ENCODE measurements at places on chromosomes 1 and 21.

GRCh38 chr1:6495540-6496364 lies 4.3 kb upstream of the PLEKHG5 start:
- DNase-seq: no peak

DNA sequence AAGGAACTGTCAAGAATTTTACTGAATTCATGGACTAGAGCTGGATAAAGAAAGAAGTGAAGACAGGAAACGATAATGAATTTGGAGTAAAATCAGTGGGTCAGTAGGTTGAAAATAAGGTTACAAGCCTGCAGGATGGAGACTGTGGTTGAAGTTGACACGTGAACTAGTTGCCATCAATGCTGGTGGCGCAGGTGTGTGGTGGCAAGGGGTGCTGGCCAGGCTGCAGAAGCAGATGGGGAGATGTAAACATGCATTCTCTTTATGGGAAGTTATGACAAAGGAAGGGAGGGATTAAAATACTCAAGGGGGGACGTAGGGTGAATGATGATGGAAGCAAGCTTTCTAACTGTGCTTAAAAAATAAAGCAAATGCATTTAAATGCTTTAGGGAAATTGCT lies 263.1 kb downstream of the KCNJ6 start:
- DNase-seq: no peak

- no peak for DNase-seq
These were observed 1156.6 kb downstream of the PLA2G4A start for GRCh38 chr1:187985145-187985896.

DNA sequence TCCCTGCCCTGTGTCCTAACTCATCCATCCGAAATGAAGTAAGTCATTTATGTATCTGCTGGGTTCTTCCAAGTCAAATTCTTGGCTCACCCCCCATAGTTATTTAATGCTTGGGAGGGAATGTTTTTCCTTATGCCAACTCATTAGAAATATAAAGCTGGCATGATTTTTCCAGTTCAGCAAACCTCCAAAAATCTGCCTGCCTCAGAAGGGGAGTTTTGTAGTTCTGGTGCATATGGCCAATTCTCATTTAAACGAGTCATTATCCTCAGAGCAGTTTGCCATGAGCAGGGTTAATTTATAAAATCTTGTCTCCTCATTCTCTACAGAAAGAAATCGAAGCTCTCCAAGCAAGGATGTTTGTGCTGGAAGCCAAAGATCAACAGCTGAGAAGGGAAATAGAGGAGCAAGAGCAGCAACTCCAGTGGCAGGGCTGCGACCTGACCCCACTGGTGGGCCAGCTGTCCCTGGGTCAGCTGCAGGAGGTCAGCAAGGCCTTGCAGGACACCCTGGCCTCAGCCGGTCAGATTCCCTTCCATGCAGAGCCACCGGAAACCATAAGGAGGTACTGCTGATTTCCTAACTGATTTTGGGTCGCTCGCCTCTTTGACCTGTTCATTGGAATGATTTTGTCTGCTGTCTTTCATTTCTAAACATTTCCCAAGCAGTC lies 144.1 kb downstream of the DISC1 start:
- no peak for DNase-seq

DNA sequence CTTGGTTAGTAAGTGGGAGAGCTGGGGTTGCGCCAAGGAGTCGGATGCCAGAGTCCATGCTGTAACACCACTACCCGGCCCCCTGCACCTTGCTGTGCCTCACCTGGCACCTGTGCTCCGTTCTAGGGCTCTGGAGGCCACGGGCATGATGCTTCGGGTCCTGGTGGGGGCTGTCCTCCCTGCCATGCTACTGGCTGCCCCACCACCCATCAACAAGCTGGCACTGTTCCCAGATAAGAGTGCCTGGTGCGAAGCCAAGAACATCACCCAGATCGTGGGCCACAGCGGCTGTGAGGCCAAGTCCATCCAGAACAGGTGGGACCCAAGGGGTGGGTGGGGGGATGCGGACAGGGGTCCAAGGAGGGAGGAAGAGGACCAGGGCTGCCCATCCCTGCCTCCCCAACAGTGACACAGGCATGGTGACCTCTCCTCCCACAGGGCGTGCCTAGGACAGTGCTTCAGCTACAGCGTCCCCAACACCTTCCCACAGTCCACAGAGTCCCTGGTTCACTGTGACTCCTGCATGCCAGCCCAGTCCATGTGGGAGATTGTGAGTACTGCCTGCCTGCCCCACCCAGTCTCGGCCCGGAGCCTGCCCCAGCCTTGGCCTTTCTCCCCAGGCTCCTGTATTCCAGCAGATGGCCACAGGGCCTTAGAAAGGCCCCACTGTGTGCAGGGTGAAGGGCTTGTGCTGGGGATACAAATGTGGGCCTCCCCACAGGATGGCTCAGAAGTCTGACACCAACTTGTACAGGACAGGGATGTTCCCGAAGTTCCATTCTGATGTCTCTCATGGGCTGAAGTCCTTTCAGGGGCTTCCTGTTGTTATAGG lies 9.6 kb upstream of the HTR6 start:
- DNase-seq: no peak

- no peak for DNase-seq
These were observed 14.2 kb downstream of the PTPN14 start for GRCh38 chr1:214537219-214537618.

- DNase-seq: peak; percentile 61
These were observed at the start of gene RCSD1 for GRCh38 chr1:167629681-167630567. Gene RCSD1 (plus strand): TSS chr1:167630232. CDS start chr1:167630424, 192 bp downstream.

DNA sequence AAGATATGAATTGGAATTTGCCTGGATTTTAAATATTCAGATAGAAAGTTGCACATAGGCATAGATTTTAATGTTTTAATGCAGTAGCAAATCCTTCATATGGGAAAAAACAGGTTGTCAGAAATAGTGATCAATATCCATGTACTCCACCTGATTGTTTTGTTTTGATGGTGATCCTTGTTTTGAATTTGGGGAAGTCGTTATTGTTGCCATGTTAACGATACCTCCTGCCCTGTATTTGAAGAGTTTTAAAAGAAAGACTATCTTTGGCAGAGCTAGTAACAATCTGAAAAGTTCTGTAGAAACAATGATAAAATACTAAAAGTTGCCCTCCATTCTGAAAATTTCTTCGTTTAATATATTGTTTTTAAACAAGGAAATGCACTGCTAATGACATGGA lies 1.1 kb downstream of the CEP350 start:
- DNase-seq: no peak

- DNase-seq: no peak
These were observed 134.2 kb upstream of the FGGY start for GRCh38 chr1:59162665-59163064.

DNA sequence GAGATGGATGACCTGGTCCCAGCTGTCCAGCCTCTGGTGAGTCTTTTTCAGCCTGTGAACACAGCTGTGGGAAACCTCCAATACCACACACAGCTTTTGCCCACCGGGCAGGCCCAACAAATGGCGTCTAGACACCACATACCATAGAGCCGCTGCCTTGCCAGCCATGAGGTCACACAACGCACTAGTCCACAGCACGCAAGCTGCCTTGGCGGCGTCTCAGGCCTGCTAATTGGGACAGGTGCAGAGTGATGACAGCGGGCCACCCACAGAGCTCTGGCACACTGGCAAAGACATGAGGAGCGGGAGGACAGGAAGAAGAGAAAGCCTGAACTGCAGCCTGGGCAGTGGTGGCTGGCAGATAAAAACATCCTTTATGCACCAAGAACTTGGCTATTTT lies 125.5 kb downstream of the ADAMTS1 start:
- DNase-seq: no peak

DNA sequence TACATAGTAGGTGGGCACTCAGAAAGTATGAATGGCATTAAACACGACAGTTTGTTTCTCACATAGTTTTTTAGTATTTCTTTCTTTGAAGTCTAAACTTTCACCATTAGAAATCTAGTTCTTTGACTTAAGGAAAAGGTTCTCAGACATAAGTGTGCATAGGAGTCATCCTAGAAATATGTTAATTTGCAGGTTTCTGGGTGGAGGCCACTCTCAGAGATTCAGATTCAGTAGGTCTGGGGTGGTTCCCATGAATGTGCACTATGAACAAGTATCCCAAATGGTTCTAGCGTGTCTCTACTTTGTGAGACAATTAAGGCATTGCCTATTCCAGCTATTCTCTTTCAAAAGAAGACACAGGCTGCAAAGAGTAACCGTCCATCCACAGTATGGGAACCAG lies 119.3 kb downstream of the NGF start:
- no peak for DNase-seq

Data from activated CD4-positive, alpha-beta memory T cell treated with anti-CD3 and anti-CD28 coated beads, Interleukin-2, amount 10 ng/mL, durations not matched to agents 7 days and 5 days (primary cell).